ENCODE measurements at places on chromosomes 5 and 9.
A peak's percentile ranks its signal among the peaks of the same experiment; 100 is the strongest.

GRCh38 chr5:88502179-88503040 lies 233.8 kb upstream of the TMEM161B start:
- DNase-seq: no peak

- DNase-seq: no peak
These were observed 38.3 kb downstream of the ZDHHC21 start for GRCh38 chr9:14654932-14655331.

DNA sequence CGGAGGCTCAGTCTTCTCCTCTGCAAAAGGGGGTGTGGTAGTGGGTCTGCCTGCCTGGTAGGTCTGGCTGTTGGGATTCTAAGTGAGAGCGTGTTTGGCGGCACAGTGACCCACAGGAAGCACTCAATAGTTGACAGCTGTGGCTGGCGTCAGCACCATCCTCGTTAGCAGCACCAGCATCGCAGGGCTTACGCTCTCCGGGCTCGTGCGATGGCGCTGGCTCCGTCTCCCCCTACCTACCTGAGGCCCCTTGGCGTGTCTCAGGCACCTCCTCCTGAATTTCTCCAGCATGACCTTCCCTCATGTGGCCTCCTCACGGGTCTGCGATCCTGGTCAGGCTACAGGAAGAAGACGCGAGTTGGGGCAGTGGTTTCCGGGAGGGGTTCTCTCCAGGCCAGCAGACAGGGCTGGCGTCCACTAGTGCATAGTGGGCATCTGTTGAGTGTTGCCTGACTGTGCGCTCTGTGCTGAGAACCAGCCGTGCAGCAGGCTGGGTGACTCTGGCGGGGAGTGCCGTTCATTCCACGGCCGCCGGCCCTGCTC lies 66.9 kb downstream of the HMCN2 start:
- DNase-seq: peak; percentile 61

- peak; percentile 88 for DNase-seq
These were observed 108.7 kb downstream of the RXRA start for GRCh38 chr9:134434894-134435506.

GRCh38 chr9:137550231-137550621 lies at the start of gene PNPLA7:
Gene PNPLA7, minus strand, starts transcription at chr9:137550402. Its CDS starts 205 bp downstream, at chr9:137550197.
- DNase-seq: peak; percentile 92

DNA sequence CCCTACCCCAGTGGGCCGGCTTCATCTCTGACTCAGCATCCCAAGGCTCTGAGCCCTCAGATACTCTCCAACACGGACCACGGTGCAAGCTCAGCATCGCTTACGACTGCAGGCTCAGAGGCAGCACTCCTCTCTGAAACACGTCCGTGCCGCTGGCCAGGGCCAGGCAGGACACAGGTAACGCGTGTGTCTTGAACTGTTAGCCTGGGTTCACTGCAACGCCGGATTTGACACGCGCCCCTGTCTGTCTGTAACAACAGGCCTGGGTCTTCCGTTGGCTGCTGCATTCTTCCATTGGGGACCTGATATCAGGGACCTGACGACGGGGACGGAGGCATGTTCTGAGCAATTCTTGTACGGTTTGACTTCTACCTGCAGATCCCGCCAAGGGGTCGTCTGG lies 6.4 kb downstream of the SLC6A3 start:
- no peak for DNase-seq

- DNase-seq: no peak
These were observed 79.6 kb downstream of the SNCAIP start for GRCh38 chr5:122391621-122392020.

- no peak for DNase-seq
These were observed 335.9 kb downstream of the SEMA5A start for GRCh38 chr5:9209846-9210492.

GRCh38 chr9:136668983-136669790 lies 6.5 kb downstream of the EGFL7 start:
- no peak for DNase-seq

DNA sequence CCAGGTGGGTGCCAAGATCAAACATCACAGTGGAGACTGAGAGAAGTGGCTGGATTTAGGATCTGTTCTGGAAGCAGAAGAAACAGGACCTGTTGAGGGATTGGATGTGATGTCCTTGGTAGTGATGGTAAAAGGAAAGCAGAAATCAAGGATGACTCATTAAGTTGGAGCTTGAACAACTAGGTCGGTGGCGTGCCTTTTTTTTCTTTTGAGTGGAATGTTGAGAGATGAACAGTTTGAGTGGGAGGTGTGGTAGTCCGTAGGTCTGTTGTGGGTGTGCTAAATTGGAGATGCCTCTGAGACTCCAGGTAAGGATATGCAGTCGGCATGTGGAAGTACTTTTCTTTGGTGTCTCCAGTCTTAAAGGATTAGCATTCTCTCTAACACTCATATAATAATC lies 92.1 kb upstream of the IL12B start:
- no peak for DNase-seq

GRCh38 chr5:88979244-88979643 lies 96.3 kb upstream of the MEF2C start:
- no peak for DNase-seq

GRCh38 chr5:91053741-91054025 lies 329.4 kb downstream of the ARRDC3 start:
- DNase-seq: no peak

DNA sequence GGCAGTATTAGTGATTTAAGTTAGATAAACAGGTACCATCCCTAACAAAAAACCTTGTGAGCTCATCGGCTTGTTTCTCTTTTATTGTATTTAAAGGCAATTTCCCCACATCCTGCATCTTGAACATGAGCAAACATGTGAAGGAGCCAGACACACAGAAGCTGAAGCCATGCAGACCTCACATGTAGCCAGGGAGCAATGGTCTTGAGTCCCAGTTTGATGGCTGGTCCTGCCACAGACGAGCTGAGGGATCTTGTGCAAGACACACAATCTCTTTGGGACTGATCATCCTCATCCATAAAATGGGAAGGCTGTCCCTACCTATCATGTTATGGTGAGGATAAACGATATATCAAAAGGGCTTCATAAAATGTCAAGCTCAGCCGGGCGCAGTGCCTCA lies 29.6 kb upstream of the XPA start:
- no peak for DNase-seq

GRCh38 chr5:129978270-129978669 lies 74.0 kb downstream of the CHSY3 start:
- no peak for DNase-seq

GRCh38 chr9:132644251-132644650 lies 25.5 kb downstream of the DDX31 start:
- no peak for DNase-seq

DNA sequence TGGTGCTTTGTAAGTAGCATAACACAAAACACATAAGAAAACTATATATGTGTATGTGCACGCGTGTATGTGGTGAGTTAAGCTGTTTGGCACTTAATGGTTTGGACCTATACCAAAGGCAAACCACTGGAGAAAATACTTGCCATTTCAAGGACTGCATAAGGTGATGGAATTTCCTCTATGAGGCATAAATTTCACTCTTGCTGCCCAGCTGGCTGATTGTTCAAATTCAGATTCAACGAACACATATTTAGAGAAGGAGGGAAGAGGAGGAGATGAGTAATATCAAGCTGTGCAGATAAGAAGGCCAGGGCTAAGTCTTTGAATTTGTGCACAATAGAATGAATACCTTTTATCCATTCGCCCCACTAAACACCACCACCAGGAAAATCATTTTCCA lies 470.6 kb upstream of the MPDZ start:
- DNase-seq: no peak

DNA sequence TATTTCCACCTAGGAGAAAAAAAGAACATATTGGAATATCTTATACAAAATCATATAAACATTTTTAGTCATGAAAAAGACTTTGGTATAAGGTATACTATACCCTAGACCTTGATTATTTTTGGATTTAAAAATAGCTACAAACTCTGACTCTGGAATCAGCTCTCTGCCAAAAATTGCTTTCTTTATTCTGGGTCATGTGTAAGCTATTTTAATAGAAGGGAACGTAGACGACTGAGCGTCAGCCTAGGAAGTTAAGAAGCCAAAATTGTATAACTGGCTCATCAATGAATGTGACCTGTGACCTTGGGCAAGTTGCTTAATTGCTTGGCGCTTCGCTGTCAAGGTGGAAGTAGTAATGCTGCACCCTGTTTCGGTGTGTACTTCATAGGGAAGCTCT lies 157.1 kb downstream of the PARP8 start:
- no peak for DNase-seq

- DNase-seq: no peak
These were observed 652.4 kb upstream of the MEF2C start for GRCh38 chr5:89535411-89535810.

DNA sequence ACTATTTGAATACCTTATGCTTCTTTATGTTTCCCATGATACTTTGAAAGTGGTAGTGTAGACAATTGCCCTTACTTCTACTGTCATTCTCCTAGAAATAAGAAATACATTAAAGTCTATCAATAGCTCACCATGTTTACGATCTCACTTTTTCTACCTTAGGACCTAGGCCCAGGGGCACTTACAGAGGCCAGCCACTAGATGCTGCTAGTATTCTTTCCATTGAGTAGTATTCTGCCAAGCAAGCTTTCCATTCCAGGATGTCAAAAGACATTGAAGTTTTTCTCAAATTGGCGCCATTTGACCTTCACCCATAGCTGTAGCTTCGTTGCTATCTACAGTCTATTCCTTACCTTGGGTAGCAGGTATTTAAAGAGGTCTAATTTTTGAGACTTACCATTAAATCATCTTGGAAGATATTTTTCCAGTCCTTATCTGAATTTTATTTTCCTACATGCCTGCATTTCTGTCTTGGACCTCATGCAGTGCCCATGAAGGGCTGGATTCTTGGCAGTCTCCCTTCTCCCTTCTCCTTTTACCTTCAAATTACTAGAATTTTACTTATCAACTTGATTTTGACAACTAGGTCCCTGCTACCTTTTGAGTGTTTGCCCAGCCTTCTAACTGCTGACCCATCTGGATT lies 246.0 kb upstream of the NUDT12 start:
- DNase-seq: no peak

DNA sequence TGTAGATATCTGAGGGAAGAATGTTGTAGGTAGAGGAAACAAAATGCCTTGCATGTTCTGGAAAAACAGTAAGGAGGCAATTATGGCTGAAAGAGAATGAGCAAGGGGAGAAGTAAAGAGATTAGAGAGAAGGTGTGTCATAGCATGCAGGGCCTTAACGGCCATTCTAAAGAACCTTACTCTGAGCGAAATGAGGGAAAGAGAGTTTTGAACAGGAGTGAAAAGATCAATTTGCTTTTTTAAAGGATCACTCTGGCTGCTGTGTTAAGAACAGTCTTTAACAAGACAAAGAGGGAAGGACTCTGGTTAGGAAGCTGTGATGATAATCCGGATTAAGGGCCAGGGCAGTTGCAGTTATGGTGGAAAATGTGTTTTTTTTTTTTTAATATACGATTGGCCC lies 22.6 kb downstream of the PTBP3 start:
- no peak for DNase-seq

DNA sequence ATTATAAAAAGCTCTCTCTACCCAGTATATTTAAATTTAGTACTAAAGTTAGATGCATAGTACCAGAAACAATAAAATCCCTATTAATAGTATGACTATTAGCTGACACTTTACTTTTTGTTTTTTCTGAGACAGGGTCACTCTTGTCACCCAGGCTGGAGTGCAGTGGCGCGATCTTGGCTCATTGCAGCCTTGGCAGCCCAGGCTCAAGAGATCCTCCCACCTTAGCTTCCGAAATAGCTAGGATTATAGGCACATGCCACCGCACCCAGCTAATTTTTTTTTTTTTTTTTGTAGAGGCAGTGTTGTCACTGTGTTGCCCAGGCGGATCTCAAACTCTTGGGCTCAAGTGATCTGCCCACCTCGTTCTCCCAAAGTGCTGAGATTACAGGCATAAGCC lies 8.0 kb downstream of the CCNG1 start:
- DNase-seq: no peak

DNA sequence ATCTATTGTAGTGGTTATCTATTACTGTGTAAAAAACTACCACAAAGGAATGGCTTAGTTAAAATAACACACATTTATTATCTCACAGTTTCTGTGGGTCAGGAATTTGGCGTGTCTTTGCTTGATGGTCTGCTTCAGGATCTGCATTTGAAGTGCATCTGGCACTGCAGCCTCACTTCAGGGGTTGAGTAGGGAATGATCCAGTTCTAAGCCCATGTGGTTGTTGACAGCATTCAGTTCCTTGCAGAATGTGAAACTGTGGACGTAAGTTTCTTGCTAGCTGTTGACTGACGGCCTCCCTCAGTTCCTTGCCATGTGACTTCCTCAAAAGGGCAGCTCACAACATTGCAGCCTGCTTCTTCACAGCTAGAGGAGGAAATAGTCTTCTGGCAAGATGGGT lies 2.1 kb upstream of the OGN start:
- DNase-seq: peak; percentile 79

- DNase-seq: no peak
These were observed 91.2 kb downstream of the FSTL4 start for GRCh38 chr5:133520991-133521706.

GRCh38 chr5:37248970-37249814 lies at the start of gene CPLANE1:
Gene CPLANE1, minus strand, starts transcription at chr5:37249376. Its CDS starts 1,678 bp downstream, at chr5:37247698.
- DNase-seq: peak; percentile 93

DNA sequence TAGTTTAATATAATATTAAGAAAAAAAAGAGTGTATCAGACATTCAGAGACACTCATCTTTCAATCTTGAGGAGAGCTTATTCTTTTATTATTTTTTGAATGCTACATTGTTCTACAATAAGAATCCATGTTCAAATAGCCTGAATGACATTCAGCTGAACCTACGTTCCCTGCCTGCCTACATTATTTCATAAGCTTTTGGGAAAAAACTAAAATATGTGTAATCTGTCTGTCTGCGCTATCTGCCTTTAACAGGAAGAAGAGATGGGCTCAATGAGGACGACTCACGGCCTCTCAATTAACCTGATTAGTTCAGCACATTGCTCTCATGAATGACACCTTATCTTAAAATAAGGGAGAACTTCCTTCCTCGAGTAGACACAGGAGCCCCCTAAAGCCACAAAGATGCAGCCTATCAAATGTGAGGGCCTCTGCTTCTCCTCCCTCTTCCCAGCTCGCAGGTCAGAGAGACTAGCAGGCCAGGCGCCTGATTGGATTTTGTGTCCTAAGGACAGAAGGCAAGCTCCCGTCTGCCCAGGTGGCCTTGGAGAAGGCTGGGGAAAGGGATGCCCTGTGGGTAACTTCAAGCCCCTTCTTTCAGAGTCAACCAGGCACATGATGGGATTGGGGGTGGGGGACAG lies 37.8 kb downstream of the EBF1 start:
- no peak for DNase-seq

Data from spleen (tissue), 13 donors.